ENCODE measurements at places on chromosomes 3 and 15.

GRCh38 chr3:128279601-128279880 is 126.3 kb downstream of the EEFSEC start:
- DNase-seq = no peak

GRCh38 chr3:80994767-80995166 is 766.7 kb downstream of the GBE1 start:
- DNase-seq = no peak

GRCh38 chr3:114639171-114639570 is 345.3 kb downstream of the TIGIT start:
- DNase-seq = no peak

DNA sequence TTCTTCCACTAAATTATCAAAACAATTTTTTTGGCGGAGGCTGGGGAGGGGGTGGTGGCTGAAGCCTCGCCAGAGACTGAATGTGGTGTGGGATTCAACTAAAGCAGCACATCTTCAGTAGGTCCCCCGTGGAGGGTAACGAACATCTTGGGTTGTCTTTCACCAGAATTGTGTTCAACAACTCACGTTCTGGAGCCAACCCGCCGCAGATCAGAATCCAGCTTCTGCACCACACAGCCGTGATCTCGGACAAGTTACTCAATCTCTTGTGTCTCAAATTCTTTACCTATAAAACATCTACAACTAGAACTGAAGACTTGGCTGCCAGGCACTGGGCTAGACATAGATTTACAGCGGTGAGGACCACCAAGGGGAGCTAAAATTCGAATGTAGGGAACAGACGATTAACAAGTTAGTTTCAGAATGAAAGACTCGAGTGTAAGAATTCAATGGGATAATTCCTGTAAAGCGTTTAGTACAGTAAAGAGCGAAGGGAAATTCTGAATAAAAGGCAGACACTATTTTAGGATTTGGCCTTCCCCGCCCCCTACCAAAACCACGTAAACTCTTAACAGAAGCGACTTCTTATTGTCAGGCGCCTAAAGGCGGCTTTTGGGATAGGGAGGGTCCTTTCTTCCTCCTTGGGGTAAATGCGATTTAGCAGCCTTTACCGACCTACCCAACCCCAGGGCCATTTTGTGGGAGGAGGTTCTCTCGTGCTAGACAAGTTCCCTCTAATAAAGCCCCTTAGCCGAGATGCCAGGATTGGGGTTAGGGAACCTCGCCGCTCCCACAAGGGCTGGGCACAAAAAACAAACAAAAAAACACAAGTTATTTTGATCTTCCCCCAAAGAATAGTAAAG is 697 bp upstream of the RAB5A start:
- peak; percentile 2 for DNase-seq

DNA sequence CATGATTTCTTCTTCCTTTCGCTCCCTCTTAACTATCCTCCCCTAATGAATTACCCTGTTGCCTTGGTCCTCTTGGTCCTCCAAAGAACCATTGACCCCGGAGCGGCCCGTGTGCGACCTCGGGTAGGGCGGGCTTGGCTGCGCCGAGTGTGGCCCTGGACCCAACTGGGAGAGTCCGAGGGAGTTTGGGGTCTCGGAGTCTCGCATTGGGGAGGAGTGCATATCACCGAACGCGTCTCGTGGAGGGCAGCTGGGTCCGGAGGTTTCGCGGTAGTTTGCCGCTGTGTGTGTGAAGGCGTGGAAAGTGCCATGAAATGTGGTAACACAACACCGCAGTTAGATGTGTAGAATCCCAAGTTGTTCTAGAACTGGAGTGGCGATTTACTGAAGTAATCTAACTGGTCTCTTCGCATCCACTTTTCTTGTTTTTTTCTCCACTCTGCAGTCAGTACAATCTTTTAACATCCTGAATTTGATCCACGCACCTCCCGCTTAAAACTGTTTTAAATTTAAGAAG is 363 bp downstream of the GTF2E1 start:
- peak; percentile 25 for DNase-seq

All from fibroblast of skin of abdomen (primary cell).